ENCODE measurements at places on chromosomes 7 and 10. TPM values are rescaled to one million over a fixed set of nuclear protein-coding genes. Genes with fewer than 3 reads are reported as not detected.

DNA sequence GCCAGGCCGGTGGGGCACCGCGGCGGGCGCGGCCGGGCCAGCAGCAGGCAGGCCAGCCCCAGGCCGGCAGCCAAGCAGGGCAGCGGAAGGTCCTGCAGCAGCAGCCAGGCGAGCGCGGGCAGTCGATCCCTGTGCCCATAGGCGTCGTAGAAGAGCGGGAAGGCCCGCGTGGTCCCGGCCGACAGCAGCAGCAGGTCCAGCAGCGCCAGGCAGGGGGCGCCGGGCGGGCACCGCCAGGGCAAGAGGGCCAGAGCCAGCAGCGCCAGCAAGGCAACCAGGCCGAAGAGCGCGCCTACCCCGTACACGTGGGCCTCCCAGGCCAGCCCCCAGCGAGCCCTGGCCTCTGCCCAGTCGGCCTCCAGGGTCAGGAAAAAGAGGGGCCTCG is 8.4 kb upstream of the RBM28 start:
- DNase-seq, result peak; percentile 84
- no peaks in the 10 kb centered on the region for H3K4me1 ChIP-seq
- peaks cover 10% of the 10 kb centered on the region for H3K36me3 ChIP-seq
- H3K27me3 ChIP-seq, result peaks cover 21% of the 10 kb centered on the region
- no peak overlapping the region for H3K4me3 ChIP-seq
- no peak overlapping the region for H3K27ac ChIP-seq

DNA sequence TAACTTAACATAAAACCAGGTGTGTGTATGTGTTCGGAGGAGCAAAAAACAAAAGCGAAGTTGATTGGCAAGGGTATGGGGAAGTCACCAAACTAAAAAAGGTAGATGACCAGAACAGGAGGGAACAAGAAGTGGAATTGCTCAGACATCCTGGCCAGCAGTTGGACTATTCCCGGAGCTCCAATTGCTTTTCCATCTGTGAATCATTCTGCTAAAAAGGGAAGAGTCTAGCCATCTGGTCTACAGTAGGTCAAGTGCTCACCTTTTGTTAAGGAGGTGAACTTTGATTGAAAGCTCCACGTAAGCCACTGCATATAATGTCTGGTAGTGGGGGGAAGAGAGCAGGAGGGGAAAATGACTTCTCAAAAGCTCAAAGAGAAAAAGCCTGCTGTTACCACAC is 50.0 kb upstream of the BET1 start:
- peaks cover 2% of the 10 kb centered on the region for H3K27me3 ChIP-seq
- no peak for DNase-seq
- no peaks in the 10 kb centered on the region for H3K36me3 ChIP-seq

GRCh38 chr10:21526188-21526859 is 842 bp upstream of the SKIDA1 start:
- DNase-seq, result peak; percentile 87
- H3K4me1 ChIP-seq, result peaks cover 29% of the 10 kb centered on the region
- H3K27me3 ChIP-seq, result peaks cover 13% of the 10 kb centered on the region
- H3K36me3 ChIP-seq, result no peaks in the 10 kb centered on the region

GRCh38 chr10:86878983-86879713 is 78.3 kb downstream of the MMRN2 start:
- no peaks in the 10 kb centered on the region for H3K36me3 ChIP-seq
- no peak for DNase-seq
- no peaks in the 10 kb centered on the region for H3K27me3 ChIP-seq
- H3K4me1 ChIP-seq, result peaks cover 6% of the 10 kb centered on the region

DNA sequence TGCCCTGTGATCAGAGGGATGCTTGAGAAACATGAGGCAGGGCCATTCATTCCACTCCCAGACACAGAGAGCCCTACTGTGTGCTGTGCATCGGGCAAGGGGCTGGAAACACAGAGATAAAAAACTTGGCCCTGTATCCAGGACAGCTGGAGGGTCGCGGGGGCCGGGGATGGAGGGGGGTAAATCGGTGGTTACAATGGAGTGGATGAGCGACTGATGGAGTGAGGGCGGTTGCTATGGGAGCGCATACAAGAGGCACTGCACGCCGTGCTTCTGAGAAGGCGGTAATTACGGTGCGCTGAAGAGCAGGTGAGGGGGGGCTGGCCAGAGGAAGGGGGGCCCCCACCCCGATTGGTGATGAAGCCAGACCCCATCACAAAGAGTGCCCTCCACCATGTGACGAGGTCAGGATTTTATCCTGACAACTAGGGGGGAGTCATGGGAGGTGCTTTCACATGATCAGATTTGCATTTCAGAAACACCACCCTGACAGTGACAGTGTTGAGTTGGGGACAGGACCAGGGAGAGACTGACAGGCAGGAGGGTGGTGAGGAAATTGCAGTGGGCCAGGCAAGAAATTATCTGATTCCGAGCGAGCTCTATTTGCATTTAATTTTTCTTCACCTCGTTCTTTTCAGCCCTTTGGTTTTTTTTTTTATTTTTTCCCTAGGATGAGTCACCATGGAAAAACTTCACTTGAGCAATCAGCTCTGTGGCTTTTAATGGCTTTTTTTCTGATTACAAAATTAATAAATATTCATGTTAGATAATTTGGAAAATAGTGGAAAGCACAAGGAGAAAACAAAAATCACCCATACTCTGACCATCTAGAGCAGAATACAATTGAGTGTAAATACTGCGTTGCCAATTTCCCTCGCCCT is 7.8 kb downstream of the CPA5 start:
- no peak overlapping the region for H3K4me3 ChIP-seq
- H3K4me1 ChIP-seq, result peaks cover 33% of the 10 kb centered on the region
- no peak for DNase-seq

- DNase-seq, result no peak
- H3K4me3 ChIP-seq, result no peak within 1 kb of the TSS
- no peak within 1 kb of the TSS for H3K27ac ChIP-seq
- H3K4me1 ChIP-seq, result no peaks in the 10 kb centered on the region
- no peaks in the 10 kb centered on the region for H3K36me3 ChIP-seq
These were observed at the start of gene TMEM273 for GRCh38 chr10:49187950-49188761. Gene TMEM273 (minus strand): TSS chr10:49188391. CDS start chr10:49188336, 55 bp downstream.

DNA sequence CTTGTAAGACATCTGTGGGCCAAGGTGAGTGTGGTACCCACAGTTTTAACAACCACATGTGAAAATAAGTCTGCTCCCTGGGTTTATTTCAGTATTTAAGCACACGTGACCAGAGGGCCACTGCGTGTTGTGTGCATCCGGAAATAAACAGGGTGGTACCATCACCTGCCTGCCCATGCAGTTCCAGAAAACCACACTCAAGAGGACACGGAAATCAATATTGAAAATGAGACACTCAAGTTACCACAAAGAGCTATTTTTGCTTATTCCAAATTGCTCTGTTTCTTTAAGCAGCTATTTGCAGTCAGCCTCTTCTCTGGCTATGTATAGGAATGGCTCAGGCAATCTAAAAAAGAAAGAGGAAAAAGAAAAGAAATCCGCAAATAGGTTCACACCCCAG is 71.8 kb upstream of the LOXL4 start:
- peaks cover 2% of the 10 kb centered on the region for H3K4me1 ChIP-seq
- peaks cover 4% of the 10 kb centered on the region for H3K27me3 ChIP-seq
- no peak for DNase-seq

GARIN1A gene
- total RNA-seq, result 8.2 TPM

FANK1 gene
- 0.59 TPM for total RNA-seq

C10orf67 gene
- not detected for total RNA-seq

All from glutamatergic neuron (in vitro differentiated cells).